ENCODE measurements at places on chromosomes 7 and 10. TPM values are rescaled to one million over a fixed set of nuclear protein-coding genes. Genes with fewer than 3 reads are reported as not detected.
A peak's percentile ranks its signal among the peaks of the same experiment; 100 is the strongest.

- no peaks in the 10 kb centered on the region for H3K36me3 ChIP-seq
- peaks cover 7% of the 10 kb centered on the region for H3K4me1 ChIP-seq
- no peak overlapping the region for H3K27ac ChIP-seq
- H3K4me3 ChIP-seq, result no peak overlapping the region
Observed at GRCh38 chr7:14766747-14767146, 135.8 kb downstream of the DGKB start.

- H3K27me3 ChIP-seq, result no peaks in the 10 kb centered on the region
- ATAC-seq, result no peak
- H3K4me1 ChIP-seq, result peaks cover 30% of the 10 kb centered on the region
Observed at GRCh38 chr7:45978731-45979211, 57.7 kb upstream of the IGFBP3 start.

DNA sequence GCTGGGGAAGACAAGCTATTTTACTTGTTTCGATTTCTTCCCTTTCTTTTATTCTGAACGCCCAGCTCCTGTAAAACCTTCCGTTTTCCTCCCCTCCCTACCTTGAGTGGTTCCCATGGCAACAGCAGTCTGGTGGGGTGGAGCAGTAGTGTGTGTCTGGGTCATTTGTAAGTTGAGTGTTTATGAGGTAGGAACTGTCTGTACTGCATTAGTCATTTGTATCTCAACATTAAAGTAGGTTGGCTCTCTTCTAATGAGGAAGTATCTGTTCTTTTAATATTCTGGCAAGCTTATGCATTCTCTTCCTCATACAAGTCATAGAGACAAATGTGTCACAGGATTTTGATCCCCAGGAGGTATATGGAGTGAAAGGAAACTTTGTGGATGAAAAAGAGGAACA lies 85.3 kb upstream of the CCDC6 start:
- H3K4me3 ChIP-seq, result no peak overlapping the region
- peak; percentile 88 for ATAC-seq
- no peaks in the 10 kb centered on the region for H3K4me1 ChIP-seq
- no peaks in the 10 kb centered on the region for H3K36me3 ChIP-seq
- no peaks in the 10 kb centered on the region for H3K27me3 ChIP-seq

DNA sequence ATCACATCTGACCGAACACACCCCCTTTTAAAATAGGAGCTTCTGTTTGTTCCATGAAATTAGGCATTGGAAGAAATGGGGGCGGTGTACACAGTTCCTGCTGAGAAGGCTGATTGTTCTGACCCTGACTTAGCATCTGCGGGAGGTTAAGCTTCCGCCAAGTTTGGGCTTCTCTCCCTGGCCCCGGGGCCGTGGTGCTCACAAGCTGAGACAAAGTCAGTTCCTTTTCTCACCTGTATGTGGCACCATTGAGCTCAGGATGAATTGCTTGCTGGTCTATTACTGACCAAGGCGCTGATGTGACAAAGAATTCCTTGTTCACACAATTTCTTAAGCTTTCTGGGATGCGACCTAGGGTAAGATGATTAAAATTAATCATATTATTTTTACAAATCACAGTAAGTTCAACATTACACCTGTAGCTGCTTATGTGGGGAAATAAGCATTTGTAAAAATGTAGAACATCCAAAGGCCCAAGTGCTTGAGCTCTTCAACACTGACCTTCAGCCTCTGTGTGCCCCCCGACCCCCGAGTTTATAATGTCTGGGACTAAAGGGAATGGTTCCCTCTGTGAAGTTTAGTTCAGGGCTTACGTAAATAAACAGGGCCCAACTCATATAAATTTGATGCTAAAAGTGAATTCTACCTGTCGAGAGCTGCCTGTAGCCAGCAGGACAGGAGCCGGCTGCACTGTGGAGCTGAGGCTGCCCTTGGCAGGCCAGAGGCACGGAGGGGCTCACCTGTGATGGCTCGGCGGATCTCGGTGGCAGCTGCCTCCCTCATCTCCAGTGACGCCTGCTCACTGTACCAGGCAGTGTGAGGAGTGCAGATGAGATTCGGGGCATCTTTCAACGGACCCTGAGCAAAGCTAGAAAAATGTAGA lies 50.8 kb downstream of the ZRANB1 start:
- ATAC-seq, result peak; percentile 79
- peak overlapping the region; percentile 22 for H3K27ac ChIP-seq
- no peaks in the 10 kb centered on the region for H3K36me3 ChIP-seq
- no peaks in the 10 kb centered on the region for H3K27me3 ChIP-seq
- H3K4me3 ChIP-seq, result no peak overlapping the region

DNA sequence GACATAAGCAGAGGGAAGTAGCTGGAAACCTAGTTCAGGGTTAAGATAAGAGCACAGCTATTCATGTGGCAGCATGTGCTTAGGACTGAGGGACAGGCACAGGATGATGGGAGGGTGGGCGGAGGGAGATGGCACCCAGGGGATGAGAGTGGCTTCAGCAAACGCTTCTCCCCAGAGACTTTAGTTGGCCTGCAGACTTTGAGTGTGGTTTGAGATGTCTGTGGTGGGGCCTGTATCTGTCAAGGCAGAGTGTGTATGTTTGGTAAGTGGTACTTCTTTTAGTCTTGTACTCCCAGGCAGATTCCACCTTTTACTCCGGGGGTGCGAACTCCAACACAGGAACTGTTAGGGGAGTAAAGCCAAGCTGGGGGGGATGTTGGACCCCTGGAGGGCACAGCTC lies 88.9 kb downstream of the WDFY4 start:
- H3K27ac ChIP-seq, result no peak overlapping the region
- H3K4me3 ChIP-seq, result no peak overlapping the region
- no peak for ATAC-seq

GRCh38 chr10:93851169-93851568 lies 42.6 kb upstream of the SLC35G1 start:
- ATAC-seq, result no peak
- H3K27ac ChIP-seq, result no peak overlapping the region
- H3K36me3 ChIP-seq, result no peaks in the 10 kb centered on the region
- no peaks in the 10 kb centered on the region for H3K27me3 ChIP-seq

DNA sequence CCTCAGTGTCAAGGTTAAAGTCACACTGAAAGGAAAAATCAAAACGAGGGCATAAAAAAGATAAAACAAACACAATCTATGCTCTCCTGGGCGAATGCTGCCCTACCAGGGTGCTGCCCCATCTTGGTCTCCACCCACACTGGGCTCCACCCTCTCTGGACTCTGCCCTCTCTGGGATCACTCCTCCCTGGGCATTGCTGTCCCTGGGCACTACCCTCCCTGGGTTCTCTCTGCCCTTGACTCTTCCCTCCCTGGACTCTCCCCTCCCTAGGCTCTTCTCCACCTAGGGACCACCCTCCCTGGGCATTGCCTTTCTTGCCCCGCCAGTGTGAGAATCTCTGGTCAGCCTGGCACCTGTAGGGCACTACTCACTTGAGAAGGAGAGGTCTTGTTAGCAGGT lies 8.6 kb downstream of the GDF2 start:
- H3K36me3 ChIP-seq, result no peaks in the 10 kb centered on the region
- peaks cover 15% of the 10 kb centered on the region for H3K27me3 ChIP-seq
- no peak overlapping the region for H3K4me3 ChIP-seq

- H3K4me3 ChIP-seq, result no peak overlapping the region
- H3K27me3 ChIP-seq, result no peaks in the 10 kb centered on the region
- no peaks in the 10 kb centered on the region for H3K36me3 ChIP-seq
Observed at GRCh38 chr10:117348236-117348635, 27.0 kb downstream of the PDZD8 start.

DNA sequence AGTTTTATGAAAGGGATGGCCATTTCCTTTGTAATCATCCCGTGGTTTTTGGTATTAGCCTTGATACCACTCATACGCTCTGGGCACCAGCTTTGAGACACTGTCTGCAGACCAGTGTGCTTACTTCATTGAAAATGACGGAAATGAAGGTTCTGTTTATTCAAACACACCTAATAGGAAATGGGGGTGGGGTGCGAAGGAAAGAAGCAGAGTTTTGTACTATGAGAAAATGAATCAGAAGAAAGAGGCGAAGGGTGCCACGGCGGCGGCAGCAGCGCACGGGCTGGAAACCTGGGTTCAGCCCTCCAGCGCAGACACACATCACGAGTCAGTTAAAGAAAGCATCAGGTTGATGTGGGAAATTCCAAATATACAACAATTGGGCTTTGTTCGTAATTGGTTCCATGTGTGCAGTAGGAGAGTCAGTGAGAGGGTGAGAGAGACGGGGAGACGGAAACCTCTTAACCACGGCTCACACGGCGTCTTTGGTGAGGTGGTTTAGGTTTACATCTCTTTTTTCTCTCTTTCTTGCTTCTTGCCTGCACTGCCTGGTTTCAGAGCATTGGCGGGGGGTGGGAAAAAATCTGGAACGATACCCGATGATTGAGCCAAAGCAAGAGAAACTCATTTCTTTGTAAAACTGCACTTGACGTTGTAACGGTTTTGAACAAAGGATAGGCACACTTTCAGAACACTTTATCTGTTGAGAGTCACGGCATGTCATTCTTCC lies 321.2 kb downstream of the FRMD4A start:
- no peak for ATAC-seq
- peak overlapping the region; percentile 39 for H3K4me3 ChIP-seq
- H3K4me1 ChIP-seq, result no peaks in the 10 kb centered on the region

- no peaks in the 10 kb centered on the region for H3K36me3 ChIP-seq
- H3K4me3 ChIP-seq, result no peak overlapping the region
- peaks cover 5% of the 10 kb centered on the region for H3K27me3 ChIP-seq
- no peaks in the 10 kb centered on the region for H3K4me1 ChIP-seq
- no peak for ATAC-seq
- no peak overlapping the region for H3K27ac ChIP-seq
Observed at GRCh38 chr7:134612197-134612596, 34.5 kb upstream of the BPGM start.

DNA sequence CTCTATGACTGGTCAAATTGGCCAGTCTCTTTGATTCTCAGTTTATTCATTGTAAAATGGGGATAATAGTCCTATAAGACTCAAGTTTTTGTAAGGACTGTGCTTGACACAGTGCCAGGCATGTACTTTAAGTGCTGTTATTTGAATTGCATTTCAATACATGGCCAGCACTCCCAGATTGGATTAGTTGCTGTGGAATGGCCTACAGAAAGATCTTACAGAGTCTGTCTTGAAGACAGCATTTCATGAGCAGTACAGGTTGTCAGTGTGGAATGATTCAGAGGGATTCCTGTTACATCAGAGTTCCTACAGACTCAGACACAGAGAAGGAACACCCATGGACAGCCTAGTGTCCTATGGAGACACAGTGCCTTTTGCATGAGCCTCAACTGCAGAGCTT lies 238.1 kb upstream of the BMPER start:
- no peak overlapping the region for H3K4me3 ChIP-seq
- H3K27ac ChIP-seq, result no peak overlapping the region
- H3K36me3 ChIP-seq, result no peaks in the 10 kb centered on the region
- ATAC-seq, result no peak

- peaks cover 27% of the 10 kb centered on the region for H3K4me1 ChIP-seq
- no peaks in the 10 kb centered on the region for H3K36me3 ChIP-seq
- no peak overlapping the region for H3K4me3 ChIP-seq
- H3K27ac ChIP-seq, result no peak overlapping the region
Observed at GRCh38 chr10:71271662-71272055, 47.4 kb upstream of the SLC29A3 start.

DNA sequence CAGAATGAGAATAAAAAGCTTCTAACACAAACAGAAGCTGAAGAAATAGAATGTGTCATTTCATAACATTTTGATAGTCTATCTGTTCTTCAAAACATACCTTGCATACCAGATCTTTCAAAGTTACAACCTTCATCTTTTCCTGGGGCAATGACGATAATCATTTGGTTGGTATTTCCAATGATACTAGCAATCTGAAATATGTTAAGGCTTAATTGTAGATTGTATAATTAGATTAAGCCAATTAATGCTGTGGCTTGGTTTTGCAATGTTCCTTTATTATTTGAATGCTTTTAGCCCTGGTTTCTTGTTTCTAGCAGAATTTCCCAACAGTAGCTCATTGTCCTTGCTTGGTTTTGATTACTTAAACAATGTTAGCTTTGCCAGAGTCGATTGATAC lies 84.6 kb downstream of the CABCOCO1 start:
- H3K27ac ChIP-seq, result no peak overlapping the region
- no peaks in the 10 kb centered on the region for H3K36me3 ChIP-seq
- ATAC-seq, result no peak
- no peak overlapping the region for H3K4me3 ChIP-seq
- H3K27me3 ChIP-seq, result no peaks in the 10 kb centered on the region

DNA sequence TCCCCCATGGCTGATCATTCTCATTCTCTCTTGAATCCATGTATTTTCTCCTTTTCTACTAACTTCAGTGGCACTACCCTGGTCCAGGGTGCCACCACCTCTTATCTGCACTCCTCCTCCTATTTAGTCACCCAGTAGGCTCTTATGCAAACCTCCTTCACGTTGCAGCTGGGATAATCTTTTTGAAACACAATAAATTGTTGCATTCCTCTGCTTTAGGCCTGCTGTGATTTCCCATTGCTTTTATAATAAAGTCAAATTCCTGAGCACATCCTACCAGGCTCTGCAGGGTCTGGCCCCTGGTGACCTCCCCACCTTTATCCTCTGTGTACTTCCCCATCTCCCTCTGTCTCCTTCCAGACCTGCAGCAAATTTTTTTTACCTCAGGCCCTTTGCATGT lies 112.7 kb upstream of the KIAA1217 start:
- H3K36me3 ChIP-seq, result no peaks in the 10 kb centered on the region
- no peaks in the 10 kb centered on the region for H3K27me3 ChIP-seq
- ATAC-seq, result no peak
- no peak overlapping the region for H3K4me3 ChIP-seq
- H3K27ac ChIP-seq, result no peak overlapping the region
- no peaks in the 10 kb centered on the region for H3K4me1 ChIP-seq

DNA sequence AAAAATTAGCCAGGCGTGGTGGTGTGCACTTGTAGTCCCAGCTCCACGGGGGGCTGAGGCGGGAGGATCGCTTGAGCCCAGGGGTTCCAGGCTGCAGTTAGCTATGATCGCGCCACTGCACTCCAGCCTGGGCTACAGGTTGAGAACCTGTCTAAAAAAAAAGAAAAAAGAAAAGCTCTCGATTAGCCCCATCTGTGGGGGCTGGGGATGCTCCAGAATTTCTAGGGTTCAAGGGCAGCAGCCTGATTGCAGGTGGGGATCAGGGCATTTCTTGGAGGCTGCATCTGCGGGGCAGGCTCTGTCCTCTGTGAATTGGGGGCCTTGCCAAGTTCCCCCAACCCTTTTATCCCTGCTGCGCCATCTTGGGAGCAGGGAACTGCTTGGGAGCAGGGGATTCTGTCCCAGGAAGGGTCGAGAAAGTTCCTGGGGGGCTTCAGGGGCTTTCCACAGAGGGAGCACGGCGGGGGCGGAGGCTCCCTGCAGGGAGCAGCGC lies 651 bp upstream of the ARPC1A start:
- no peaks in the 10 kb centered on the region for H3K27me3 ChIP-seq
- peak overlapping the region; percentile 72 for H3K4me3 ChIP-seq
- H3K36me3 ChIP-seq, result no peaks in the 10 kb centered on the region
- ATAC-seq, result no peak
- peak overlapping the region; percentile 81 for H3K27ac ChIP-seq

ABCF2 gene
- total RNA-seq, result 34.5 TPM

HOXA5 gene
- 11.0 TPM for total RNA-seq

BBS9 gene
- 28.8 TPM for total RNA-seq

TBXAS1 gene
- 23.0 TPM for total RNA-seq

NUTM2B gene
- total RNA-seq, result 1.4 TPM

LRRC17 gene
- total RNA-seq, result 1.6 TPM

CADPS2 gene
- 160 TPM for total RNA-seq

ADAMTS14 gene
- 0.04 TPM for total RNA-seq

PRR15 gene
- total RNA-seq, result 0.35 TPM

DYDC1 gene
- not detected for total RNA-seq

ARMS2 gene
- total RNA-seq, result not detected

PPP1R3C gene
- total RNA-seq, result 102 TPM
